Fibroblast of skin of back (primary cell): ENCODE measurements at places on chromosomes 7 and 10.
A peak's percentile ranks its signal among the peaks of the same experiment; 100 is the strongest.

DNA sequence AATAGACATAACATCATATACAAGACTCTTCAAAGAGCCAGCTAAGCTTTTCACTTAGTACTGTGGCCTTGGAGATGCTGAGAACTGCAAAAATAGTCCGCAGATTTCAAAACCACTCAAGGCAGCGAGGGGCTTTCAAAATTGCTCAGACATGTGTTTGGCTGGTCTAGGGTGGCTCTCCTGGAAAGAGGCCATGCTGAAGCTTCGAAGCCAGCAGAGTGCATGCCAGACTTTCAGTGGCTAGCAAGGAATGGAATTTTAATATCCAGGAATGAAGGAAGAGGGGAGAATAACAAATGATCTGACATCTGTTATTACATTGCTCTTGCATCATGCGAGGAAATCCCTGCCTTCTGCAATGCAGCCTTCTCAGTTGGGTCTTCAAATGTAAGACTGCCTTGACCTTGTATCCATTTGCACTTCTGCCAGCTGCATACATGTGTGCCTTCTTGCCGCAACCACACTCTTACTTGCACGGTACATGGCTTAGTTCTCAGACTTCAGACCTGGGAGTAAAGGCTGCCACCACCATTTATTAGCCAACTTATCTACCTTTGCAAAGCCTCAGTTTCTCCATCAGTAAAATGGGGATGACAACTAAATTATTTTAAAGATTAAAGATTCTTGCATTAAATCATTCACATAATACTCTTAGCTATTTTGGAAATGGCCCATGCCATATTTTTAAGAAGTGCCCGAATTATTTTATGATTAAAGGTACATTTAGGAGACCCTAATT is 55.9 kb downstream of the ITIH5 start:
- DNase-seq: peak; percentile 94

DNA sequence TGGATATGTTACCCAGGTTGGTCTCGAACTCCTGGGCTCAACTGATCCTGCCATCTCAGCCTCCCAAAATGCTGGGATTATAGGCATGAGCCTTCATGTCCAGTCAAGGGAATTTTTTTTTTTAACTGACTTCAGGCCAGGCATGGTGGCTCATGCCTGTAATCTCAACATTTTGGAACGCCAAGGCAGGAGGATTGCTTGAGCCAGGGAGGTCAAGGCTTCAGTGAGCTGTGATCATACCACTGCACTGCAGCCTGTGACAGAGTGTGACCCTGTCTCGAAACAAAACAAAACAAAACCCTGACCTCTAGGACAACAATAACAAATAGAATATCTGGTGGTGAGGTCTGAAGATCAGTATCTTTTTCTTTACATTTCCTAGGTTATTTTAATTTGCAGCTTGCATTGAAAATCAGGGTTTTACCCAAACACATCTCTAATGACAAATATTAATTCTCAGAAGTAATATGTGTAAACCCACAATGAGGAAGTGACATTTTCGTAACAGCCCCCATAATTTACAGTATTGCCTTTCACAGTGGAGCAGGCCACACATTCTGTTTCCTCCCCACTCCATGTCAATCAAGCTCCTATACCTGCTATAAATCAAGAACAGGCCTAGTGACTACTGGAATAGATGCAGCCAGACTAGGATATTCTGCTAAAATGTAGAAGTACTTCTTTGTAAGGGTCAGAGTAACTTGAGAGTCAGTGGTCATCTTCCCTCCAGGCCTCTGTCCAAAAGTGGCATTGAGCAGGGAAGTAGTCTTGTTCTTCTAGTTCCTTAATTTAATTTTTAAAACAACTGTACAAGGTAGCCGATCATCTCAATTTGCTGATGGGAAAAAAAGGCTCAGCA is 43.3 kb upstream of the ECHDC3 start:
- no peak for DNase-seq

DNA sequence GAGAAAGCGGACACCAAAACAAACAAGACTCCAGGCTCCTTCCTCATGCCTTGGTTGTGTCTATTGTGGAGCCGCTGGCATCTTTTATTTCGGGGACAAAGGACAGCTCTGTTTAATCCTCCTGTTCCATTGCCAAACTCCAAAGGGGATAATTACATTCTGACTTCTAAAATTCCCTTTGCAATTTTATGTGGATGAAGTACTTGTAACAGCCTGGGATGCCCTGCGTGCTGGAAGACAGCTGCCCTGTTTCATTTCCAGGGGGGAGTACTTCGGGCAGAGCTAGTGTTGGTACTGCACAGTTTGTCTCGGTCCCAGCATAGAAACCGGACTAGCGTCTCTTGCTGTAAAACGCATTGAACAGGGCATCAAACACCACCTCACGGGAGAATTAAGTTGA is 90.9 kb downstream of the BAMBI start:
- DNase-seq: no peak

DNA sequence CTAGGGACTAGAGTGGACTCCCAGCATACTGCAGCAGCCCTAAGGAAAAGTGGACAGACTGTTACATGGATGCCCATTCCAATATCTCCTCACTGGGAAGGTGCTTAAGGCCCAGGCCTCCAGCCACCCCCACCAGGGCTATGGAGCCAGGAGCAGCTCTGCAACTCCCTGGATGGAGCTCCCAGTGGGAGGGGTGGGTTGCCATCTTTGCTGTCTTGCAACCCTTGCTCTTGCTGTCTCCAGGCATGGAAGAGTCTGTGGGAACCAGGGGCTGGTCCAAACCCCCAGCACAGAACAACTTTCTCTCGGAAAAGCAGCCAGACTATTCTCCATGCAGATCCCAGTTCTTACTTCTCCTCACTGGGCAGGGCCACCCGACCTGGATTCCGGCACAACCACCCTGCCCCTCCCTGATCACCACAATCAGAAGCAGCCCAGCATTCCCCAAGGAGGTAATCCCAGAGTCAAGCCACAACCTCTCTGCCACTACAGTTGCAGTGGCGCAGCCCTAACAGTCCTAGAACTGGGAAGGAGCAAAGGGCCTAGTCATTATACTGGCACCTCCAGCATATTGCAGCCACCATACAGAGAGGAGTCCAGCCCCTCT is 41.8 kb upstream of the ZNF488 start:
- DNase-seq: no peak

GRCh38 chr10:78907551-78908211 is 161.1 kb upstream of the ZMIZ1 start:
- no peak for DNase-seq

DNA sequence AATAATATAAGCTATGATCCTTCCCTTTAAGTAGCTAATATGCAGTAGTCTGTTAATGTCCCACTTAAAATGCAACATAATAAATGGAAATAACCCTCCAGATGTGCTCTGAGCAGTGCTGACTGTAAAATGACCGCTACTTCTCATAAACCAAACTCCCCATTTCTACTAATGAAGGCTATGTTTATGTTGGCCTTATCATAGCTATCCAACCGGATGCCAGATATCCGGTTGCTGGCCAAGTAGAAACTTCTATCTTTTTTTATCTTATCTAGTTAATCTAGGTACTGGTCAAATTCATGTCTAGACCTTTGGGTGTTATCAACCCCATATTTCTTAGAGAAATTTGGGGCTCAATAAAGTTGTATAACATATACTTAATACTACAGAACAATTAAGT is 56.6 kb downstream of the CHRM2 start:
- DNase-seq: no peak

DNA sequence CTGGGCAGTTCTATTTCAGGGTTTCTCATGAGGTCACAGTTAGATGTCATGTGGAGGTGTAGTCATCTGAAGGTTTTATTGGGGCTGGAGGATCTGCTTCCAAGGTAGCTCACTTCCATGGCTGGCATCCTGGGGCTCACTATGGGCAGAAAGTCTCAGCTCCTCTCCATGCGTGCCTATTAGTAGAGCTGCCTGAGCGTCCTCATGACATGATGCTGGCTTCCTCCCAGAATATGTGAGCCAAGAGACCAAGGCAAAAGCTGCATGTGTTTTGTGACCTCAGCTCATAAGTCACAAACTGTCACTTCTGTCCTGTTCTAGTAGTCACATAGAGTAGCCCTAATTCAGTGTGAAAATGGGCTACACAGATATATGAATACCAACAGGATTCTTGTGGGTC is 524.4 kb downstream of the SUGCT start:
- peak; percentile 39 for DNase-seq

- DNase-seq: no peak
Observed at GRCh38 chr7:4472728-4473127, 209.4 kb upstream of the FOXK1 start.

DNA sequence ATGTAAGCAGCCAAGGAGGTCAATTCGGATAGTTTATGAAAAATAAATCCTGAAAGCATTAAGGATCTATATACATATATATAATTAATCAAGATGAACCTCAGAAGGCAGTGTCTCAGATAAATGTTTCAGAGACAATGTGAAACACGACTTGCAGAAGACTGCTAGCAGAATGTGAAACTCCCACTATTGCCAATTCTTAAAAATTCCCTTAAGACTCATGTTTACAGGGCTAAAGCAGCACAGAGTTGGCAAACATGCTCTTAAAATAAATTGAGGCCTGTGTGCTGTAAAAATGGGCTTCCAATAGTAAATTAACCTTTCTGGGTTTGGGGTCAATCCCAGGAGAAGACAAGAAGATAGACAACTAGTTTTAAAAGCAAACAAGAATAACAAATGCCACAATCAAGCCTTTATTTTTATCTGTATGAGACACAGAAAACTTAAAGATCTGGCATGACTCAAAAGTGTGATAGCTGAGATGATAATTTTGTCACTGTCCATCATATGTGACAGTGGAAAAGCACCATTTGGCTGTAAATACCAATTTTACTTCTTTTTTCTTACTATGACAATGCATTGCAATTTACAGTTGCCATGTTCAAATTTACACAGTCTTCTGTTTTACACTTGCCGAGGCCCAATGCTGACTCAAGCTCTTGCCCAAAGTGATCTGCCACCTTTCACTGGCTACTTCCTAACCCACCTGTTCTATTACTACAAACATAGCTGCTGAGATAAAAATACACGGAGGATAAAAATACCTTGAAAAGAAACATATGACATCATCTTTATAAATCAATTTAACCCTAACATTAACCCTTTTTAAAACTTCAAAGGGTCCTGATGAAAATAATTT is 78.6 kb downstream of the CHCHD3 start:
- DNase-seq: no peak

- DNase-seq: no peak
Observed at GRCh38 chr7:46900312-46901263, 681.3 kb downstream of the TNS3 start.

DNA sequence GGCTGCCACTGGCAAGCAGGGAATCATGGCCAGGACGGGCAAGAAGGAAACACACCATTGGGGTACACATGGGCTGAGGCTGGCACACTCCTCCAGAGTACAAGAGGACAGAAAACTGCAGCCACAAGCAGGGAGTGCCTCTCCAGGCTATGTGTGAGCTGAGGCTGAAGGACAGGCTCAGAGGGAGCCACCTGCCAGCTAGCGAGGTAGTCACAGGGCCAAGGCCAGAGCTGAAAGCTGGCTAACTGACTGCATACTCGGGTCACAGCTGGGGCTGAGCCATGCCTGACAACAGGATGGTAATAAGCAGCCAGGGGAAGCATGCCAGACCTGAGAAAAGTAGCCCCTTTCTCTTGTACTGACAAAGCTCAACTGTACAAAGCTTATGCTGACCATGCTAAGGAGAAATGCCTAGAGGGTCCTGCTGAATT is 52.0 kb downstream of the KIF5B start:
- DNase-seq: no peak

GRCh38 chr10:121165276-121165675 is 314.1 kb downstream of the WDR11 start:
- DNase-seq: peak; percentile 64

DNA sequence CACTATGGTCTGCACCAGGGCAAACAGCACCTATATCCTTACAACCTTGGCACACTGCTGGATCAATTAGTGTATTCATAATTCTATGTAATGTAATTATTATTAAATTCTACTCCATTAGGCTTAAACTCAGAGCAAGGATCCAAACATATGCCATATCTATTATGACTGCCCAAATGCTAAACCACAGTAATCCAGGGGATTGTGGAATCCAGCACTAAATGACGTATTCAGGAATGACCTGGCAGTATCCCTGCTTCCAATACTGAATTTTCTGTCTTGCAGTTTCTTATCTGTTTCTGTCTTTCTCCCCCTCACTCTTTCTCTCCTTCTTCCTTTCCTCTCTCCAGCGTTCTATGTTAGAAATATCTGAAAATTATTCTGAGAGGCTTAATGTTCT is 16.5 kb upstream of the UBE2D1 start:
- no peak for DNase-seq

- peak; percentile 23 for DNase-seq
Observed at GRCh38 chr7:98420966-98421612, 20.2 kb upstream of the BAIAP2L1 start.

DNA sequence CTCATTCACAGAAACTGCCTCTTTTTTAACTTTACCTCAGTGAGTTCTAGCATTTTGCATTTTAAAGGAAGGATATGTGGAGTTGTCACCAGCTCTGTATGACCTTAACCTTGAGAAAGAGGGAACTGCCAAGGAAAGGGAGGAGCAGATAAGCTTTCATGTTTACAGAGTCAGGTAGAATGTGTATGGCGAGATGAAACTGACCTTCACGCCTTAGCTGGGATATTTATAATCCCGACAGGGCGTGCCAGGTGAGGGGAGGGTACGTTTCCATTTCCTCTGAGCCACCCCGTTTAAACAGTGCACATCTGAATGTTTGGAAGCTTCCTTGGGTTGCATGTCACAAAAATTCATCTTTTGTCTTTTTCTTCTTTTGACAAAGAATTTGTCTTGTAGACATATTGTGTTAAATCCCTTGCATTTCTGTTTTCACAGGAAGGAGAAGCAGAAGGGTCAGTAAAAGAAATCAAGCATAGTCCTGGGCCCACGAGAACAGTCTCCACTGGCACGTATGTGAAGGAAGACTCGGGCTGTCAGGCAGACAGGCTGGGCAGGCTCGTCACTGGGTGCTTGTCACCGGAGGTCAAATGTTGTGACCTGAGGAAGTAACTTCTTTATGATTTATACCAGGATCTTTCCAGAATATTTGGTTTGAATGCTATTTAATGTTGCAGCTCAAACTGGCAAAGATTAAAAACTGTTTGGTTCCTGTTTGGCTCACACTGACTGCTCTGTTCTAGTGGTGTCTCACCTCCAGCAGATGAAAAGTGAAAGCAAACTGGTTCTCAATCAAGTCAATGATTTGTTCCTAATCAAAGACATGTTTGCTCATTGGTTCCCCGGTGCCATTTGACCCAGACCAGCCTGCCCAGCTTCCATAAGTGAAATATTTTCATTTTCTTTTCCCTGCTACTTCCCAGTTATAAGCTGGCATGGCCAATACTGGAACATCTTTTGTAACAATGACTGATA is 16.2 kb downstream of the OPTN start:
- DNase-seq: no peak

GRCh38 chr7:90570373-90570959 is 25.7 kb upstream of the CDK14 start:
- DNase-seq: peak; percentile 62

GRCh38 chr10:47454008-47454779 is 29.7 kb downstream of the ANXA8 start:
- DNase-seq: no peak

- no peak for DNase-seq
Observed at GRCh38 chr10:96720422-96721206, at the start of gene PIK3AP1. PIK3AP1 (minus strand) TSS chr10:96720514; CDS start chr10:96720394, 120 bp downstream.
